Spleen (tissue), 13 donors: ENCODE measurements at places on chromosomes 7 and 10. TPM values are rescaled to one million over a fixed set of nuclear protein-coding genes. Genes with fewer than 3 reads are reported as not detected.

GRCh38 chr7:150910996-150911422 is 58.7 kb downstream of the AOC1 start:
- DNase-seq, result no peak

DNA sequence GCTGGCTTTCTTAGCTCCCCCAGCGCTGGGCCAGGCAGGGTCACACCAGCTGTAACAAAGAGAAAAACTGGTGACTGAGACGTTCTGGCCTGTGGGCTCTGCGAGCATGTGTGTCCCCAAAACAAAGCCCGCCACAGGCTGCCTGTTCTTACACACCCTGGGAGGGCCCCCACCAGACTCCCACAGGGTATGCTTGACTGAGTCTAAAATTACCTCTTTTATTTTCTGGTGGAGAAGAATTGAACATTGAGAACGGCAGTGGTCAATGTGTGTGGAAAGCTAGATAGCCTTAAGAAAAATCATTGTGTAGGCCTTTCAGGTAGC is 808 bp downstream of the C10orf71 start:
- DNase-seq, result no peak

GRCh38 chr10:50260791-50261281 is 9.5 kb upstream of the ASAH2 start:
- no peak for DNase-seq

DNA sequence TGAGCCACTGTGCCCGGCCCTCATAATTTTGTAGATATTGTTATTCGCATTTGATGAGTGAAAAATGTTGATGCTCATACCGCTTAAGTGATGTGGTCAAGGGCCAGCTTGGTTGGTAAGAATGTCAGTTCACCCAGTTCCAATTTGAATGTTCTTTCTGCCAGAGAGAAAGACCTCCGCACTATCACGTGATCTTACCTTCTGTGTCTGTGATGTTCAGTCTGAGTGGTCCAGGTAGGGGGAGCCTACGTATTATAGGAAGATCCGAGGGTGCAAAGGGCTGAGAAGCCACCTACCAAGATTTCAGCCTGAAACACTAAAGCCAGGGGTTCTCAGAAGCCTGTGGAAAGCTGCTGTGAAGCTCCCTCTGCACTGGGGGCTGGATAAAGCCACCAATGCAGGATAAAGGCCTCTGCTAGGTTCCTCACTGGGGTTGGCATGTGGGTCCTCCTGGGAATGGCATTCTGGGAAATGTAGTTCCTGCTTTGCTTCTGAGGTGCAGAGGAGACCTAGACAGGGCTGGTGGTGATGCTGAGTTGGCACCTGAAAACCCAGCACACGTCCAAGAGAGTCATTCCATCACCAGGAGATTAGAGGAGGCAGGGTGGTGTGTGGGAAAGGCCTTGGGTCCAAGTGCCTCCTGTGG is 64.7 kb upstream of the AOAH start:
- DNase-seq, result no peak

GRCh38 chr7:36165059-36165458 is 12.0 kb downstream of the EEPD1 start:
- DNase-seq, result no peak

DNA sequence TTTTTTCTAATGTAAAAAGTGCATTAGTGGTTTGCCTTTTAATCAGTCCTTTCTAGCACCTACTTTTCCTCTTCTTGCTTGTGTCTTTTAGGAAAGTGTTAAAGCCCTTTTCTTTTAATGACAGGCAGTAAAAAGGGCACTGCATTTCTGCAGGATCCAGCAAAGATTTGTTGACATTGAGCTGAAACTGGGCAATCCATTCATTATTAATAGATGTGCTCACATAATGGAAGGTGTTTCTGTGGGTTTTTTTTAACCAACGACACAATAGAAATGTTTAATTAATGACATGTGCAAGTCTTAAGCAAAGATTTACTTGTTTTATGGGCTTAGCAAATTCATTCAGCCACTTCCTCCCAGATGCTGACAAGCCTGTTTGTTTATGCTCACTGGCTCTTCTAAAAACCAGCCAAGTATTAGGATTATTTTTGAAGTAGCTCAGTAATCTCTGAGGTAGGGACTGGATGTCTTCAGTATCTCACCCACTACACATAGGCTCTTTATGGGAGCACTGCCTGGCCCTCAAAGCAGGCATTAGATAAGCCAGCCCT is 1201.1 kb downstream of the SORCS1 start:
- DNase-seq, result no peak

The PLCE1 gene
- 14.4 TPM for total RNA-seq
